Activated CD4-positive, alpha-beta T cell treated with anti-CD3 and anti-CD28 coated beads, Interleukin-2, amount 10 ng/mL, durations not matched to agents 7 days and 5 days (primary cell): ENCODE measurements at places on chromosomes 16 and 17.
A peak's percentile ranks its signal among the peaks of the same experiment; 100 is the strongest.

GRCh38 chr16:53429221-53429943 is 4.9 kb upstream of the RBL2 start:
- DNase-seq, result no peak

GRCh38 chr16:86595983-86596605 is 17.7 kb downstream of the FOXL1 start:
- DNase-seq, result no peak

DNA sequence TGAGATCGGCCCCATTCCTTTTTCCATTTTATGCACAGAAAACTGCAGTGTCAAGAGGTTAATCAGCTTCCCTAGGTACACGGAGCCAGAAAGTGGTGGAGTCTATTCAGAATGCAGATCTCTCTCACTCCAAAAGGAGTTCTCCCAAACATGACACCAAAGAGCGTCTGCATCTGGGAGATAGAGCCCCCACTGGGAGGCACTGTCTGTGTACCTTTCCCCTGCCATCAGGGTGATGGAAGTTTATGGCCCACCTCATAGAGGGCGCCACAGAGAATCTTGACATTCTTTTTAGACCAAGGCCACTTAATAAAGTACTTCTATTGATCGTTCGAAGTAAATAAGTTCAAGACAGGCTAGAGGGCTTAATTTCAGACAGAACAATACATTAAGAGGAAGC is 493.7 kb upstream of the ERCC4 start:
- no peak for DNase-seq

DNA sequence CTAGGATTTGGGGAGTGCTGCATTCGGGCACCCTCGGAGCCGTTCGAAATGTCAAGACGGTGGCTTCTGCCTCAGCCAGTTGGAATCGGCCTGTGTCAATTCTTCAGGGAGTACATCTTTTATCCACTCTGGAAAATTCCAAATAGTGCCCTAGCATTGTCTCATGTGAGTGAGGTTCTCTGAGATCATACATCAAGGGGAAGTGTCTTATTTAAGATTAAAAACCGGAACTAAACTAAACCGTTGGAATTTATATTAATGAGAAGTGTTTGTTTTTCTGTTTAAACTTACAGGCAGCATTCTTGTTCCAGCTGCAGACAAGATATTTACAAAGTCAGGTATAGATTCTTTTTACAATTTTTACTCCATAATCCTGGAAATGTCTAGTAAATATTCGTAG is 56.8 kb downstream of the SLC47A1 start:
- DNase-seq, result no peak

- no peak for DNase-seq
Measured at GRCh38 chr17:77106874-77107358, 33.9 kb upstream of the SEC14L1 start.

DNA sequence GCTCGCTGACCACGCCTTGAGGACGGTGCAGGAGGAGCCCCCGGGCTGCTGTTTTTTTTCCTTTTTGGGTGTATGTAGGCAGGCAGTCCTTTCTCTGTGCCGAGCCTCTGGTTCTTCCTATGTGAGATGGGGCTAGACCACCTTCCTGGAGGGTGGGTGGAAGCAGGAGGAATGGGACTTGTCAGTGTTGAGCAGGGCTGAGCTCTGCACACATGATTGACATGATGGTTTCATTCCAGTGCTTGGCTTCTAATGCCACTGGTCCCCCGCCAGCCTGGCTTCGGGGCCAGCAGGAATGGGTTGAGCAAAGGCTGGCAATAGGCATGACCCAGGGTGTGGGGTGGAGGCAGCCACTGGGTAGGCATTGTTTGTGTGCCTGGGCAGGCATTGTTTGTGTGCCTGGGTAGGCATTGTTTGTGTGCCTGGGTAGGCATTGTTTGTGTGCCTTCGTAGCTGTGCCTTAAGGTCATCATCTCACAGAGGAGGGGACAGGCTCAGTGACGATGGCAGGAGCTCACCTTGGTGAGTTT is 14.2 kb upstream of the ADCY7 start:
- no peak for DNase-seq

DNA sequence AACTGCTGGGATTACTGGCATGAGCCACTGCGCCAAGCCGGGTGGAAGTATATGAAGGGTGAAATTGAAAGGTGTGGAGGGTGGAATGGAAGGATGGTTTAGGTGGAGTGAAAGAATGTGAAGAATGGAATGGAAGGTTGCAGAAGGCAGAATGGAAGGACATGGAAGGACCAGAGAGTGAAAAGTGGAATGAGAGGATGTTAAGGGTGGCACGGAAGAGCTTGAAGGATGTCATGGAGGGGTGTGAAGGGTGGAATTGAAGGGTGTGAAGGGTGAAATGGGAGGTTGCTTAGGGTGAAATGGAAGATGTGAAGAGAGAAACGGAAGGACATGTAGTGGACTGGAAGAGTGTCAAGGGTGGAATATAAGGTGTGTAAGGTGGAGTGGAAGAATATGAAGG is 16.2 kb downstream of the MIS12 start:
- no peak for DNase-seq

GRCh38 chr17:15452746-15453145 is 14.7 kb downstream of the CDRT4 start:
- DNase-seq, result no peak

GRCh38 chr17:2688351-2689342 is 22.9 kb downstream of the CLUH start:
- DNase-seq, result no peak

GRCh38 chr17:32783602-32784001 is 93.3 kb downstream of the MYO1D start:
- DNase-seq, result peak; percentile 24

DNA sequence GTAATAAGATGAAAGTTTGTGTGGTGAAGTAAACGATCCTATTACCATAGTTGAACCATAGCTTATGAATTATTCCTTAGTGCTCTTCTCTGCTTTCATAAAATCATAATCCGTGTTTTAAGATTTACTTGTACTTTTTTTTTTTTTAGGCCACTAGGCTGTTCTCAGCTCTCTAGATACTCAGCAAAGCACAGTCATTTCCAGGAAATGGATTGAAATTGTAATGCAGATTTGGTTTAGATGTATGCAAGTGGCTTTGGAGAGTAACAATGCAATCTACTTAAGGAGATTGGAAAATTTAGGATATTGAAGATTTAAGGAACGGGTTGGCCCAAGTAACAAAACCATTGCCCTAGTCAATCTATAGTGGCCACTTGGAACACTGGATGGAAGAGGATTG is 125.1 kb downstream of the PITPNC1 start:
- no peak for DNase-seq

GRCh38 chr17:27452828-27453227 is 3.4 kb upstream of the KSR1 start:
- no peak for DNase-seq

GRCh38 chr16:78689536-78689935 is 590.1 kb downstream of the WWOX start:
- no peak for DNase-seq

- no peak for DNase-seq
Measured at GRCh38 chr16:754656-755055, 5.9 kb upstream of the MSLN start.

DNA sequence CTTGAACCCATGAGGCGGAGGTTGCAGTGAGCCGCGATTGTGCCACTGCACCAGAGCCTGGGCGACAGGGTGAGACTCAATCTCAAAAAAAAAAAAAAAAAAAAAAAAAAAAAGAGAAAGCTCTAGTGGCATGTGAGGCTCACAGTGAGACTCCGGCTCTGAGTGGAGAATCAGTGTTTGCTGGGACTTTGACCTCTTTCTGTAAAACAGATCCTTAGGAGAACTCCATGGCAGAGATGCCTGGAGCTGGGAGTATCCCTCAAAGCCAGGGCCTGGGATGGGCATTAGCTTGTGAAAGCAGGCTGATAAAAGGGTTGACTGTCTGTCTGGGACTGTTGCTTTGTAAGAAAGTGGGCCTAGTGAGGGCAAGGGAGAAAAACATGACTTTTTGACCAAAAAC is 46.4 kb downstream of the ZNF207 start:
- no peak for DNase-seq

- no peak for DNase-seq
Measured at GRCh38 chr17:73797594-73798110, 153.4 kb upstream of the SDK2 start.

GRCh38 chr16:23371368-23371767 is 69.3 kb downstream of the SCNN1B start:
- DNase-seq, result no peak

DNA sequence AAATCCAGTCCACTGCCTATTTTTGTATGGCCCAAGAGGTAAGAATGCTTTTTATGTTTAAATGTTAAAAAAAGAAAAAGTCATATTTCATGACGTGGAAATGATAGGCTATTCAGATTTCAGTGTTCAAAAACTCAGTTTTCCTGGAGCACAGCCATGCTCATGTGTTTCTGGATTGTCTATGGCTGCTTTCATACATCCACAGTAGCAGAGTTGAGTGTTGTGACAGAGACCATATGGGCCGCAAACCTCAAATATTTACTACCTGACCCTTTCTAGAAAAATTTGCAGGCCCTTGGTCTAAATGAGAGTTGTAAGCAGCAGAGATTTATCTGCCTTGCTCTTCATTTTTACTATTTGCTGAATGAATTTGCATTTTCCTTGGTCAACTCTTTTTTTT is 264.1 kb downstream of the CBLN1 start:
- no peak for DNase-seq

- DNase-seq, result no peak
Measured at GRCh38 chr17:30594223-30594952, 117.2 kb downstream of the GOSR1 start.

GRCh38 chr17:77701996-77702395 is 256.5 kb upstream of the TNRC6C start:
- DNase-seq, result peak; percentile 3

- DNase-seq, result no peak
Measured at GRCh38 chr16:386641-387156, 4.9 kb upstream of the PGAP6 start.

GRCh38 chr17:59342681-59343131 is 11.3 kb downstream of the YPEL2 start:
- peak; percentile 18 for DNase-seq

DNA sequence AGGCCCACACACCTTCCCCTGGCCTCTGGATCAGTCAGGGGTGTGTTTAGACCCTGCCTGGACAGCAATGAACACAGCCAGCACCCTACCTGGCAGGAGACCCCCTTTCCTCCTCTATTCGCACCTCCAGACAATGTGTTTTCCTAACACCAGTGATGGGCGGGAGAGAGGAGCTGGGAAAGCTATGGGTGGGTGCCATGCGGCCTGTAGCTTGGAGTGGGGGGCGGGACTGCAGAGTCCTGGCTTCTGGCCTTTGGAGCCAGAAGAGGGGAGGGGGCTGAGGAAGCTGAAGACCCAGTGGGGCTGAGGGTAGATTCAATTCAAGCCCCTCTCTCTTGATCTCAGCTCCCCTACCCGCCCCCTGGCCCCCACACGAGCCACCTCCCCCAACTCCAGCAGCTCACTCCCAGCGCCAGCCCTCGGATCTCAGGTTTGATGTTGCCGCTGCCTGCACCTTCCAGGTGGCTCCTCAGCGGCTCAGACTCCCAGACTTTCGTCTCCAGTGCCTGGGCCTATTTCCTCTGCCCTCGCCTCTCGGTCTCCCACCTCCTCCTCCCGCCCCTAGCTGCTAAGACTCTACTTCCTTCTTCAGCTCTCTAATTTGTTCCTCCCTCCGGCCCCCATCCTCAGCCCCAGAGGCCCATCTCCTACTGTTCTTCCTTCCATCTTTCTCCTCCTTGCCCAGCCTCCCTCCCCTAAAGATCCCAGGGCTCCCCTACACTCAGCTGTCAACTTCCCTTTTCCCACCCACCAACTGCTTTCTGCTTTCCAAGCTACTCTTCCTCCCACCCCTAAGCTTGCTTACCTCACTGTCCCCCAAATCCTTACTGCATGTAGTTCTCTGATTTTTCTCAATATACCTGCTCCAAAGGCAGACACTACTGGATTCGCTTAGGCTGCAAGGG is 6.8 kb upstream of the SP6 start:
- no peak for DNase-seq

GRCh38 chr17:64686705-64687104 is 24.6 kb upstream of the SMURF2 start:
- no peak for DNase-seq

DNA sequence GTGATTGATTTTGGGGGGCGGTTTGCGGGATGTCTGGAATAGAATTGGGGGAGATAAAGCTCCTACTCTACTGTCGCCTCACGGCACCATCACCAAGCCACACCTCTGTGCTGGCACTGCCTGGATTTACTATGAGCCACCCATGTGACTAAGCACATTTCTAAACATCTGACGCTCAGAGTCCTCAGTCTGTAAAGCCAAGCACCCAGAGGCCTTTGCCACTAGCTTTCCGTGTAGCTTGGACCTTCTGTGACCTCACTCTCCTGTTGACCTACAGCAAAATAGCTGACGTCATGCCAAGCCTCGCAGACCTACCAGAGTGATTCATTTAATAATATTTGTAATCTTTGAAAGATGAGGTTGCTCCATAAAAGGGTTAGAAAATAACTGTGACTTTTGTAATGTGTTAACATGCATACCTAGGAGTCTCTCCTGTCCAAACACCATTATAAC is 38.5 kb upstream of the MYOCD start:
- DNase-seq, result no peak

- no peak for DNase-seq
Measured at GRCh38 chr16:56206951-56207350, 15.7 kb downstream of the GNAO1 start.

DNA sequence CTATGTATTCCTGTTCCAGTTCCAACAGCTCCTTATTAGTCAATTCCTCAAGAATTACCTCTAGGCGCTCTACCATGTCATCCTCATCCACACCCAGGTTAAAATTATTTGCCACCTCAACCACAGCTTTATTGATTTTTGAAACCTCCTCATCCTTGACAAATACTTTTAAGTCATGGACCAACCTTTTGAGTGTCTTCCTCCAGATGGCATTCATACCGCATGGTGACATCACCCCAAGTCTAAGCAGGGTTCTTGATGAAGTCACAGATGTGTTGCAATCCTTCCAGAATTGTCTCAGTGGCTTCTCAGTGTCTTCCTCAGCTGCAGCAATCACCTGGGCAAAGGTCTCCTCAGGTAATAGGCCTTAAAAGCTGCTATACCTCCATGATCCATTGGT is 40.1 kb downstream of the BCL7C start:
- DNase-seq, result no peak

GRCh38 chr17:67038861-67039365 is 5.4 kb upstream of the CACNG1 start:
- DNase-seq, result no peak

DNA sequence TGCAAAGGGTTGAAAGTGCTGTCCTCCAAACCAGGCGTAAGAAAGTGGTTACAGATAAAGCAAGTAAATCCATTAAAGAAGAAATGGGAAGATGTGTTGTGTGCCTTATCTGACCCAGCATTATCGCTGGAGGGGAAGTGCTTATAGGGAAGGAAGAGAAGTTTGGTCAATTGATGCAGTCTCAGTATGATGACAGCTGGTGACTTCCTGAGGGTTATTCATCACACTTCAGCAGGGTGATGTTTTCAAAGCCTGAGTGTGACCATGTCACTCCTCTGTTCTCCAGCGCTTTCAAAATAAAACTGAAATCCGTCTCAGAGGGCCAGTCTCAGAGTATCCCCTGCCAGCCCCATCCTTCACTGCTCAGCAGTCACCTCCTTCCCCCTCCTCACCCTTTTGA is 505.4 kb upstream of the RBFOX1 start:
- DNase-seq, result no peak

GRCh38 chr17:7266784-7267183 is 4.5 kb upstream of the CLDN7 start:
- no peak for DNase-seq

- DNase-seq, result no peak
Measured at GRCh38 chr16:62814891-62815290, 778.7 kb upstream of the CDH8 start.
